IPS DF 6.9 (cell line): ENCODE measurements at places on chromosomes 7 and 10.

DNA sequence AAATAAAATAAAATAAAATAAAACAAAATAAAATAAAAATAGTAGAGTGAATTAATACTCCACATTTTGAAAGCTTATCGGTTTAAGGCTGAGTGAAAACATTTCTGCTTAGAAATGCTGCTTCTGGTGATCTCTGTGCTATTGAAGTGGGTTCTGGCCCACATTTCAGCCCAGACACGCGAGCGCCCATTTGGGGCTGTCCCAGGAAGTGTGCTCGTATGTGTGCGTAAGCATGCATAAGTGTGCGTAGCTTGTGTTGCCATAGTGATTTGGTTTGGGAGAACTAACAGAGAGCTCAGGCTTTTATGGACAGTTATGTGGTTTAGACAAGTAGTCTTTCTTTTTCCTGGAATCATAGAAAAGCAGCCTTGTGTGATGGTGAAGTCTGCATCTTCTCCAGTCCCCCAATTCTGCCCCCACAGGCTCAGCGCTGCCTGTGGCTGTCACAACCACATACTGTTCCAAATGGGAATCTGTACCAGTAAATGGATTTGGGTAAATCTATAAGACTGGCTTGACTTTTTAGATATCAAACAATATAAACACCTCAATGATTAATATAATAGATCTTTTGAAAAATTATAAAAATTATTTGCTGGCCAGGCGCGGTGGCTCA is 29.8 kb upstream of the PURB start:
- no peak overlapping the region for H3K4me3 ChIP-seq
- DNase-seq, result no peak

DNA sequence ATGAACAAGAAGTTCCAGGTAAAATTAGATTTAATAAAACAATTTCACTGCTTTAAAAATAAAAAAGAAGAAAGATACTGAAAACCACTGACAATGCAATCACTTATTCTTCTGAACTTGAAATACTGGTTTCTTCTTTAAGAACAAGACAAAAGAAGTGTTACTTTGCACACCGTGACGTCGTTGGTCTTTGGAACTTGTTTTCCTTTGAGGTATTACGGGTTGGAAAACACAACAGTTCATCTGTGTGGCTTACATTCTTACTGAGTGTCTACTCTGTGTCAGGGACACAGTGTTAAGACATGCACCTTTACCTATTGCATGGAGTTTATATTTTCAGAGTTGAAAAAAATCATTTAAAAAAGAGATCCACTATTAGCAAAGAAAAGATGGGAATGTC is 41.3 kb upstream of the UCN3 start:
- no peak overlapping the region for H3K27ac ChIP-seq
- H3K27me3 ChIP-seq, result no peaks in the 10 kb centered on the region
- H3K4me1 ChIP-seq, result no peaks in the 10 kb centered on the region
- no peak for DNase-seq
- H3K4me3 ChIP-seq, result no peak overlapping the region

GRCh38 chr7:11969643-11970042 is 137.6 kb upstream of the THSD7A start:
- no peak for DNase-seq
- no peaks in the 10 kb centered on the region for H3K4me1 ChIP-seq
- H3K4me3 ChIP-seq, result no peak overlapping the region
- no peaks in the 10 kb centered on the region for H3K36me3 ChIP-seq
- H3K27me3 ChIP-seq, result no peaks in the 10 kb centered on the region

DNA sequence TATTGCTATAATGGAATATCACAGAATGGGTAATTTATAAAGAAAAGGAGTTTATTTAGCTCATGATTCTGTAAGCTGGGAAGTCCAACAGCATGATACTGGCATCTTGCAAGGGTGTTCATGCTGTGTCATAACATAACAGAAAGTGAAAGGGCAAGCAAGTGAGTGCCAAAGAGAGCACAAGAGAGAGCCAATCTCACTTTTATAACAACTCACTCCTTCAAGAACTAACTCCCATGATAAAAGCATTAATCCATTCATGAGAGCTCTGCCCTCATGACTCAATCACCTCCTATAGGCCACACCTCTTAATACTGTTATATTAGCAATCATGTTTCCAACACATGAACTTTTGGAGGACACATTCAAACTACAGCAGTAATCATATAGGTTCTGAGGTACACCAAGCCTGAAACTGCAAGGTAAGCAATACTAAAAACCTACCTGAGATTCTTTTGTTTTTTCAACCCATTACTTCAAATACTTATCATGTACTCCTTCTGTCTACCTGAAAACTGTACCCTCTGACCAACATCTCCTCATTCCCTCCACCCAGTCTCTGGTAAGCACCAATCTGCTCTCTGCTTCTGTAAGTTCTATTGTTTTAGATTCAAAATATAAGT is 219.7 kb downstream of the MTERF1 start:
- H3K27me3 ChIP-seq, result no peaks in the 10 kb centered on the region
- DNase-seq, result no peak
- no peak overlapping the region for H3K27ac ChIP-seq
- H3K4me1 ChIP-seq, result no peaks in the 10 kb centered on the region

GRCh38 chr10:65891073-65891981 is 1034.5 kb upstream of the LRRTM3 start:
- DNase-seq, result no peak
- no peaks in the 10 kb centered on the region for H3K4me1 ChIP-seq

DNA sequence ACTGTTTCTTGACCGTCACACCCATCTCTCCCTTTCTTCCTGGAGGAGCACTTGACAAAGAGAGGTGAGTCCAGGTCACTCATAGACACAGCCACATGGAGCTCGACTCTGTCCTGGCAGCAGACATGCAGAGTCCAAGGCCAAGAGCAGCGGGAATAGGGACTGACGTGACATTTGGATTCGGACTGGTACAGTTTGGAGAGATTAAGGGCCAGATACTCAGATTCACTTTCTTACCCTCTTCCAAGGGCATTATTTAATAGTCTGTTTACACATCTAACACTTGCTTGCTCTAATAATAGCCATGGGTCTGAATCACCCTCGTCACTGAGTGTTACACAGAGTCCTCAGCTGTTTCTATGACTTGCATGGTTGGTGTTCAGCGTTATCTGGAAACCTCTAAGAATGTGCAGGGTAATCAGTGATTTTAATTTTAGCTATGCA is 39.2 kb upstream of the OTUD1 start:
- no peak for DNase-seq
- no peaks in the 10 kb centered on the region for H3K36me3 ChIP-seq
- no peaks in the 10 kb centered on the region for H3K27me3 ChIP-seq
- H3K4me3 ChIP-seq, result no peak overlapping the region
- H3K4me1 ChIP-seq, result no peaks in the 10 kb centered on the region

DNA sequence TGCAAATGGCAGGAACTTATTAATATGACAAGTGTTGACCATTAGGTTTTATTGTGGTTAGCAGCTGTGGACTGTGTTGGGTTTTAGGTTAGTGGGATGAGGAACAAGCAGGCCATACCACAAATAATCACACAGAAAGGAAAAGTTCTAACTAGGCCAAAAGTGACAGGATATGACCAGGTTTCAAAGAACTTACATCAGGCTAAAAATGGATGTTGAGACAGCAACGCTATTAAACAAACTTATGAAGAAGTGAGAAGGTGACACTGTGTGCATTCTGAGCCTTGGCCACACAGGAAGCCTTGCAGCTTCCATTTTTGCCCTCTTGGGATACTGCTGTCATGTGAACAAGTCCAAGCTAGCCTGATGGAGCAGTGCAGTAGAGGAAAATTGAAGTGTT is 568.8 kb downstream of the HTR7 start:
- H3K36me3 ChIP-seq, result peaks cover 2% of the 10 kb centered on the region; the same call in 1 of the 2 replicates
- H3K27ac ChIP-seq, result no peak overlapping the region
- H3K4me3 ChIP-seq, result no peak overlapping the region
- H3K27me3 ChIP-seq, result 0 out of 2 replicates have a peak, but pooled peaks cover 1% of the 10 kb centered on the region

DNA sequence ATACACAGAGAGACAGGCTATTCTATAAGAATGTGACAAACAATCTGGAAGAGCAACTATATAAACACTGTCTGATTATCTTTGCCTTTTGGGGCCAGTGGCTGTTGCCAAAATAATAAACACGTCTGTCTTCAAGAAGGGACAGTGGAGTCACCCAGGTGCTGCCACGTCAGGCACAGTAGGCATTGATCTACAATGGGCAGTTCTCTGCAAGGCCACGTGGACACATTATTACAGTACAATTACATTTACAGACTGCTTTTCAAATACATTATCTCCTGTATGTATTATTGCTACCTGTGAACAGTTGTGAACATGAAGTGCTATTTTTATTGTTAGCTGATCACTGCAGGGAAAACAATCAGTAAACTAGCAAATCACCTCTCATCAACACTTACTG is 14.0 kb downstream of the DNMBP start:
- H3K36me3 ChIP-seq, result no peaks in the 10 kb centered on the region
- no peak overlapping the region for H3K27ac ChIP-seq
- H3K4me1 ChIP-seq, result no peaks in the 10 kb centered on the region
- DNase-seq, result no peak
- H3K27me3 ChIP-seq, result no peaks in the 10 kb centered on the region
- H3K4me3 ChIP-seq, result no peak overlapping the region

- no peak overlapping the region for H3K27ac ChIP-seq
- H3K27me3 ChIP-seq, result no peaks in the 10 kb centered on the region
- H3K4me3 ChIP-seq, result no peak overlapping the region
- DNase-seq, result no peak
Observed at GRCh38 chr7:131080754-131081153, 246.9 kb upstream of the MKLN1 start.

DNA sequence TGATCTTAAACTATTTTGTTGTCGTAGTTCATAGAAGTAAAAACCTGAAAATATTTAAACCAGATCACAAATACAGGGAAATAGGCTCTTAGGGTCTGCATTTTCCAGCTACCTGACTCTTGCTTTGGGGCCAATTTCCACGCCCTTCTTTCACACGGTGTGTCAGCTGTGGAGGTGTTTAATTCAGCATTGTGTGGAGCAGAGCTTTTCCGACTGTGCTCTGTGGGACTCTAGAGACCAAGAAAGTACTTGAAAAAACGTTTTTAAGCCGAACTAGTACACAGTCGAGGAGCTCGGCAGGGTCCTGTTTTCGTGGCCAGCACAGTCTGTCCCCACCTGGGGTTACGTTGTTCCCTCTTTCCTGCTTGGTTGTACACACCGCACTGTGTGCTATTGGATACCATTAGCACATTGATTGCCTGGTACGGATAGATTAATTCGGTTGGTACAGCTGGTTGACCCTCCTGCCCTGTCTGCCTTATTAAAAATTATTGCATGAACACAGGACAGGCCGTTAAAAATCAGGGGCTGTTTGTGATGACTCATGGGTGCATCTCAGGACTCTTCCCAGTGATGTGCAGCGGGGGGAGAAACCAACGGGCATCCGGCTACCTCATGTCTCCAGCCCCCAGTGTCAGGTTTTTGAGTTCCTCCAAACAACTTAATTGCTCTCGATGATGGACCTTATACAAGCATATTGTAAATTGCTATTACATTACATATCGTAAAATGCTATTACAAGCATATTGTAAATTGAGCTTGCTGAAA is 80.7 kb upstream of the BTBD16 start:
- peaks cover 3% of the 10 kb centered on the region; the same call in 1 of the 2 replicates for H3K4me1 ChIP-seq
- no peaks in the 10 kb centered on the region for H3K27me3 ChIP-seq
- no peak for DNase-seq
- no peak overlapping the region for H3K27ac ChIP-seq
- no peaks in the 10 kb centered on the region for H3K36me3 ChIP-seq

GRCh38 chr7:69603937-69604494 is 5.7 kb downstream of the AUTS2 start:
- no peak for DNase-seq
- H3K27me3 ChIP-seq, result peaks cover 65% of the 10 kb centered on the region
- H3K4me1 ChIP-seq, result no peaks in the 10 kb centered on the region
- H3K27ac ChIP-seq, result no peak overlapping the region
- no peak overlapping the region for H3K4me3 ChIP-seq

- no peaks in the 10 kb centered on the region for H3K4me1 ChIP-seq
- no peak overlapping the region for H3K27ac ChIP-seq
- no peak for DNase-seq
- H3K36me3 ChIP-seq, result no peaks in the 10 kb centered on the region
- no peaks in the 10 kb centered on the region for H3K27me3 ChIP-seq
Observed at GRCh38 chr7:146345251-146345650, 228.7 kb downstream of the CNTNAP2 start.

GRCh38 chr7:130377178-130377577 is 3.1 kb upstream of the CPA1 start:
- H3K36me3 ChIP-seq, result no peaks in the 10 kb centered on the region
- H3K4me3 ChIP-seq, result no peak overlapping the region
- H3K4me1 ChIP-seq, result no peaks in the 10 kb centered on the region; the same call in 1 of the 2 replicates
- DNase-seq, result no peak

DNA sequence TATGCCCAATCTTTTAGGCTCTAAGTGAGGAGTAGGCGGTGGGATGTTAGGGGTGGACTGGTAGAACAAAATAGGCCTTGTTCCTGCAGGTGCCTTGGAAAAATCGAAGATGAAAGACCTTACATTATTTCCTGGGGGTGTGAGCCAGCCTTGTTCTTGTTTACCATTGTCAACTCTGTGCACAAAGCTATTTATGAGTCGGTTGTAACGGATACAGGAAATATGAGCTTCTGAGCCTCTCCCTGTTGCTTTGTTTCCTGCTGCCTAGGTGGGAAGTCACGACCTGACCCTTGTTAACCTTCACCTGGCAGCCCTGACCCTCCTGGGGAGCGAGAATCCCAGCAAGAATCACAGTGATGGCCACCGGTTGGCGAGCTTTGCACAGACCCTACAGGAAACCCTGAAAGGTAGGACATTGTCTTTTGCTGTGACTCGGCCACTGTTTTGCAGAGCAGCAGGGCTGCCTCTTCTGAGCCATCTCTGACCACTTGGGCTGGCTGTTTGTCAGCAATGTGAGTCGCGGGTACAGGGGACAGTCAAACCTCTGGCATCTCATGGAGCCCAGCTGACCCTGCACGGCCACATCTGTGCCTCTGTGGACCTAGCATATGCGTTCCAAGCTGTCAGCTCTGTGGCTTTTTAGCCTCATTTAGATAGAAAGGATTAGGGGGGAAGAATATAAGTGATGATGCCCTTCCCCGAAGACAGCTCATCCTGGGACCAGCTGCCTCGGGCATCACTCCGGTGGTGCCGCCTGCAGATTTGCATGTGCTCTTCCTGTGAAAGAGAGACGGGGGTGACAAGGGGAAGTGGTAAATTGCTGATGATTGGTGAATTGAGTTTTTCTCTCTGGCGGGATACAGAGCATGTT is 102.1 kb upstream of the ANLN start:
- no peak overlapping the region for H3K4me3 ChIP-seq
- H3K4me1 ChIP-seq, result 0 out of 2 replicates have a peak, but pooled peaks cover 6% of the 10 kb centered on the region
- no peaks in the 10 kb centered on the region for H3K36me3 ChIP-seq
- no peak overlapping the region for H3K27ac ChIP-seq
- DNase-seq, result no peak

- H3K4me1 ChIP-seq, result no peaks in the 10 kb centered on the region
- H3K27ac ChIP-seq, result no peak overlapping the region
- no peaks in the 10 kb centered on the region for H3K36me3 ChIP-seq
- no peak for DNase-seq
- no peak overlapping the region for H3K4me3 ChIP-seq
Observed at GRCh38 chr10:3901370-3901769, 116.4 kb upstream of the KLF6 start.

GRCh38 chr10:12422189-12422588 is 72.8 kb downstream of the CAMK1D start:
- no peak overlapping the region for H3K4me3 ChIP-seq
- no peaks in the 10 kb centered on the region for H3K4me1 ChIP-seq
- DNase-seq, result no peak
- H3K27ac ChIP-seq, result no peak overlapping the region
- H3K36me3 ChIP-seq, result no peaks in the 10 kb centered on the region
- no peaks in the 10 kb centered on the region for H3K27me3 ChIP-seq
